Caki2 (cell line): ENCODE measurements at places on chromosomes 5 and 9. TPM values are rescaled to one million over a fixed set of nuclear protein-coding genes. Genes with fewer than 3 reads are reported as not detected.
A peak's percentile ranks its signal among the peaks of the same experiment; 100 is the strongest.

GRCh38 chr9:99822109-99822805 lies 572 bp downstream of the NR4A3 start:
- DNase-seq = peak; percentile 33

- no peak for DNase-seq
Measured at GRCh38 chr5:6378766-6379103, 388 bp upstream of the MED10 start.

GRCh38 chr5:162078805-162079204 lies 11.2 kb downstream of the GABRG2 start:
- no peak for DNase-seq

Gene DRD1
- not detected in 2 replicates for total RNA-seq

Gene PLPPR1
- not detected in 2 replicates for total RNA-seq

Gene C9orf50
- total RNA-seq = not detected in 2 replicates
